ENCODE measurements at places on chromosomes 13 and 19.

- DNase-seq, result no peak
Observed at GRCh38 chr13:71772361-71772760, 94.6 kb downstream of the DACH1 start.

DNA sequence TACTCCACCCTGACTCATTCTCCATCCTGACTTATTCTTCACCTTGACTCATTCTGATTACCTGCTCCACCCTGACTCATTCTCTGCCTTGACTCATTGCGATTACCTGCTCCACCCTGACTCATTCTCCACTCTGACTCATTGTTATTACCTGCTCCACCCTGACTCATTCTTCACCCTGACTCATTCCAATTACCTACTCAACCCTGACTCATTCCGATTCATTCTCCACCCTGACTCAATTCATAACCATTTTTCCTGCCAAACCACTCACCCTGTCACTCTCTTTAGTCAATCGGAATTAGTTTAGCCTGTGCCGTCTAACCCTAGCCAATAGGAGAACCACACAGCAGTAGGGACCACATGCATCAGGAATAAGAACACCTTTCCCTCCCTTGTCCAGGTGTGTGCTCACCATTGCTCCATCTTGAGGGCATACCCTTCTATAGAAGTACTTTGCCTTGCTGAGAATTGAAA lies 1227.4 kb upstream of the PCDH20 start:
- no peak for DNase-seq

DNA sequence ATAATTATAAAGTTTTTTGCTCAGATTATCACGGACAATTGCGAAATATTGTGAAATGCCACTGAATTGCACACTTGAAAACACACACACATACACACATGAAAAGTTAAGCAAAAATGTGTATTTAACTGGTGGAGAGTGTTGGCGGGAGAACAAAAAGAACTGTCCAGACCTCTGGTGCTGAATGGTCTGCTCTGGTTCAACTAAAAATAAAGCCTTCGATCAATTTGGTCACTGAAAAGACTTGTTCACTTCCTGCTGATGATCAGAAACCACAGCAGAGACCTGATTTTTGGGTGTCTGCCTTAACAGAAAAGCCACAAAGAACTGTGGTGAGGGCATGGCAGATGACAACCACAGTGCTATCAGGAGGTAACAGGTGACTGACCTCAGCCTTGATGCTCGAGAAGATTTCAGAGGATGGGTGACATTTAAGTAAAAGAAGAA lies 4.0 kb upstream of the IGFL1 start:
- no peak for DNase-seq

DNA sequence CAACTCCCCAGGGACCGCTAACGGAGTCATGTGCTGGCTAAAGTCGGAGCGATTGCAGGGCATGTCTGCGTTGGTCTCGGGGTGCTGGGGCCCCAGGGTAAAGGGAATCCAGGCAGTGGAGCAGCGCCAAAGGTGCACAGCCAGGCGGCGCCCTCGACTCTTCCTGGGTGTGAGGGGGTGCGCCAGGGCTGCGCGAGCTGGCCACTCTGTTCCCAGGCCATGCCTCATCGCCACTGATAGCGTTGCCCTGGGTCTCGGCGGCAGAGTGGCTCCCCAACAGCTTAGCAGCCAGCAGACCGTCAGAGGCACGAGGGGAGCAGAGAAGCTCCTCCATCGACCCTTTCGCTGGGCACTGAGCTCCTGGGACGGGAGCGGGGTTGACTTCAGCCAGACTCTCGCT lies 152.7 kb downstream of the B3GLCT start:
- no peak for DNase-seq

GRCh38 chr13:32925506-32925905 lies 90.7 kb upstream of the KL start:
- no peak for DNase-seq

GRCh38 chr13:109180905-109181425 lies 551.6 kb downstream of the MYO16 start:
- no peak for DNase-seq

DNA sequence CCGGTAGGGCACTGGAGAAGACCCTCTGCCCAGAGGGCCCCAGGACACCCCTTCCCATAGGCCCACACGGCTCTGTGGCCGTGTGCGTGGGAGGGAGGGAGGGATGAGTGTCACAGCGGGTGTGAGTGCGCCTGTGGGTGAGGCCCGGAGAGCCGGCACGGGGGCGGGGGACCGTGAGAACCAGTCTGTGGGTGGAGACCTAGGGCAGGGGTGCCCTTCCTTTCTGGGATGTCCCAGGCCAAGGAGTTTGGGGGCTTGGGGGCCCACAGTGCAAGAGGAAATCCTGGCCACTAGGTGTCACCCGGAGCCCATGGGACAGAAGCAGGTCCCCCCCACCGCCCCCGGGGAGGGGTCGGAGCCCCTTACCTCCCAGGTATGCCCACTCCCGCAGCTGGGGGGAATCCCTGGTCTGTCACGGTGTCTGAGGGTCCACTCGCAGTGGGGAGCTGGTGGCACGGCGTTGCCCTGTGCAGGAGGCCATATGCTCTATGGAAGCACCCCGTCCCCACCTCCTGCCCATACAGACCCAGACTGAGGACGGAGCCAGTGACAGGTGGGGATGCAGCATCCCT lies 16.0 kb upstream of the SLC7A10 start:
- DNase-seq, result peak; percentile 66
